Cardiac muscle cell (in vitro differentiated cells and primary cell): ENCODE measurements at places on chromosomes 12 and 14. TPM values are rescaled to one million over a fixed set of nuclear protein-coding genes. Genes with fewer than 3 reads are reported as not detected.
A peak's percentile ranks its signal among the peaks of the same experiment; 100 is the strongest.

GRCh38 chr12:851913-852312 is 97.6 kb downstream of the RAD52 start:
- no peak overlapping the region for H3K27ac ChIP-seq
- DNase-seq = no peak
- H3K36me3 ChIP-seq = peaks cover under 1% of the 10 kb centered on the region
- H3K4me3 ChIP-seq = no peak overlapping the region
- peaks cover 10% of the 10 kb centered on the region for H3K4me1 ChIP-seq

DNA sequence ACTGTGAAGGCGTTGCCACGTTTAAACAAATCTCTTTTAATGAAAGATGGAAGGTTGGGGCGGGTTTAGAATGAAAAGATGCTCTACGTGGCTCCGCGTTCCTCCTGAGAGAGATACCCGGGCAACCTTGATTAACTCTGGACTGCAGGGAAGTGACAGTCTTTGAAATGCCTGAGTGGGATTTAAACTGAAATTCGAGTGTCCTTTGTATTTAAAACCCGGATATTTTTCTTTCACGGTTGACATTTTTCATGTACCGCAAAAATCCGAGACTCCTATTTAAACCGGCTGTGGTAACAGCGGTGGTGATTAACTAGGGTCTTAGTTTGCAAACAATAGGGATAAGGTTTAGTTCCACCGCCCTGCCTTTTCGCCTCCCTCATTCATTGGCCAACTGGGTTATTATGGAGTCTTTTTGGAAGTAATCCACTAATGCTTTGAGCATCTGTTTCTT is 707 bp downstream of the G2E3 start:
- H3K27ac ChIP-seq = peak overlapping the region; percentile 89
- DNase-seq = peak; percentile 33
- no peaks in the 10 kb centered on the region for H3K36me3 ChIP-seq
- no peaks in the 10 kb centered on the region for H3K27me3 ChIP-seq
- H3K4me1 ChIP-seq = peaks cover 7% of the 10 kb centered on the region
- H3K4me3 ChIP-seq = peak overlapping the region; percentile 77

DNA sequence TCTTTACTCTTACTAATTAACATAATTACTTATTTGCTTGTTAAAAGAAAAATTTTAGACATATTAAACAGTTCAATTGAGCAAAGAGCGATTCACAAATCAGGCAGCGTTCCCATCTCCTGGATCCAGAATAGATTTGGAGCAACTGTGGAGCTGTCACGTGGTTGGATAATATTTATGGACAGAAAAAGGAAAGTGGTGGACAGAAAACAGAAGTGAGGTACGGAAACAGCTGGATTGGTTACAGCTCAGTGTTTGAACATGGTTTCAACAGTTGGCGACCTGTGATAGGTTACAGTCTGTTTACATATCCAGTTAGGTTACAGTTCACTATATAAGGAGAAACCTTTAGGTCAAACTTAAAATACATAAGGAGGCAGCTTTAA is 19.7 kb upstream of the FAM234B start:
- no peaks in the 10 kb centered on the region for H3K4me1 ChIP-seq
- no peak overlapping the region for H3K4me3 ChIP-seq
- H3K36me3 ChIP-seq = no peaks in the 10 kb centered on the region
- DNase-seq = no peak
- no peaks in the 10 kb centered on the region for H3K27me3 ChIP-seq
- no peak overlapping the region for H3K27ac ChIP-seq

DNA sequence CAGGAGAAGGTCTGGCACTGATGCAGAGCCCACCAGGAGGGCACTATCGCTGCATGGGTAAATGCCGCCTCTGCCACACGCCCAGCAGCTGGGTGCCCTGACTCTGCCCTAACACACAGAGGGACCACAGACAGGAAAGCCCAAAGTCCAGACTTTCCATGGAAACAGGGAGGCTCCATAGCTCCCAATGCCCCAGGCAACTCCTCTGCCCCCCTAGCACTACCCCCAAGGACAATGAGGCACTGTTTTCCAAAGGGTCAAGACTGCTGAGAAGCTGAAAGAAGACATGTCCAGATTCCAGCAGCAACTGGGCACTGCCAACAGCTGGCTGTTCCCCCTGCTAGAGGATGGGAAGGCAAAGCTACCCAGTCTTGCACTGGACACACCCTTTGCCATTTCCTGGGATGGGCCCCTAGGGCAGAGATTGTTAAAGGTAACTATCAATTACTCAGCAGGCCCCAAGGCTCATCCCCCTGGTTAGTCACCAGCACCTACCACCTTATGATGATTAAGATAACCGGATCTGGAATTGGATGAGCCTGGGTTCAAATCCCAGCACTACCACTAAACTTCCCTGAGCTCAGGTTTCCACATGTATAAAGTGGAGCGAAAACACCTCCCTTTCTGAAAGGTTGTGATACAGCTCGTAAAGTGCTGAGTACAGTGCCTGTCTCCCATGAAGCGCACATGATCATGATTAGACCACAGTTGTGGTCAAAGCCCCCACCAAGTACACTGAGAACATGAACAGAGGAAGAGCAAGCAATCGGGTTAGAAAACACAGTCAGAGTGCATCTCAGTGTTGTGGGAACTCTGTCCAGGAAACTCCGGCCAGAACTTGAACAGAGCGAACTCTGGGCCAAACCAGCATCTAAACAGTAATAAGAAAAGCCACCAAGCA is 3.3 kb downstream of the PXN start:
- H3K4me3 ChIP-seq = no peak overlapping the region
- H3K27me3 ChIP-seq = no peaks in the 10 kb centered on the region
- no peak overlapping the region for H3K27ac ChIP-seq

GRCh38 chr14:93115069-93115820 is 480 bp downstream of the ITPK1 start:
- H3K27ac ChIP-seq = peak overlapping the region; percentile 94
- peak overlapping the region; percentile 69 for H3K4me3 ChIP-seq

DNA sequence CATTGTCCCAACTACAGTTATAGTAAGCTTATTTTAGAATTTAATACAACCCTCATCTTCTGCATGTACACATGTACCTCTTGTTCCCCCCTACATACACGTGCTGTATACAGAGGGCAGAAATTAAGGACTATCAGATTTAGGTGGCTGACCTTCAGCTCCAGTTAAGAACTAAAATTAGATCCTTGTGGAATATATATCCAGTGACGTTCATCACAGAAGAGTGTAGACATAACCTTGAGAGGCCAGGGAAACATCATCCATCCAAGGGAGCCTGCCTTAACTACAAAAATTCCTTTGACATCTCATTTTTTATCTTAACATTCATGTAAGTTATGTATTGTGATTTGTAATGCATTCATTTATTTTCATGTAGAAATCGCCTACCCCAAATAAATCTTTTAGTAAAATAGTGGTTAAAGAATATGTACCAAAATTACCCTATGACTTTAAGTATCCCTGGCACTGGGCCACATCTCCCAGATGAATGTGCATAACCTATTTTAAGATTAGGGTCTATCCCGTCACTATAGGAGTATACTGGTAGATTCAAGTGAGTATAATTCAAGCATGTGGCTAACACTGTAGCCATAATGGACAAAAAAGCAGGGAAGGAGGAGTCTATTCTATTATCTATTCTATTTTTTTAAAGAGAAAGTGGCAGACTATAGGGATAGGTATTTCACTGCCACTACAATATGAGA is 27.5 kb downstream of the RIC8B start:
- H3K4me3 ChIP-seq = no peak overlapping the region
- H3K4me1 ChIP-seq = peaks cover 19% of the 10 kb centered on the region
- H3K27me3 ChIP-seq = no peaks in the 10 kb centered on the region
- no peak for DNase-seq
- no peaks in the 10 kb centered on the region for H3K36me3 ChIP-seq

DNA sequence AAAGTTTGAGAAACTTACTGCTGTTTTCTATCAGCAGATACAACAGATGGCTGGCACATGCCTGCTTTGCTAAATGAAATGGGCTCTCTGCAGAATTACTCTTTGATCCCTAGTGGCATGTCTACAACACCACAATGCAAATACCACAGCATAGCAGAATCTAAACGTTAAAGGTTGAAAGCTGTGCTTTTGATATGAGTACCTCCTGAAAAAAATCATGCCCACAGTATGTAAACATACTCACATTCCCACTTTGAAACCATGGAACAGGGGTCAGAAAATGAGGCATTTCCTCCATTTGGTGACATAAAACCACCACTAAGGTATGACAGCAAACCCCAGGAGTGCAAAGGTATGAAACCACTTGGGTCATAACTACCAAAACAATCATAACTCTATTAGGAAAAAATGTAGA is 7.5 kb downstream of the WIF1 start:
- H3K4me1 ChIP-seq = no peaks in the 10 kb centered on the region
- H3K27me3 ChIP-seq = peaks cover 17% of the 10 kb centered on the region
- no peaks in the 10 kb centered on the region for H3K36me3 ChIP-seq
- no peak overlapping the region for H3K4me3 ChIP-seq
- H3K27ac ChIP-seq = no peak overlapping the region

DNA sequence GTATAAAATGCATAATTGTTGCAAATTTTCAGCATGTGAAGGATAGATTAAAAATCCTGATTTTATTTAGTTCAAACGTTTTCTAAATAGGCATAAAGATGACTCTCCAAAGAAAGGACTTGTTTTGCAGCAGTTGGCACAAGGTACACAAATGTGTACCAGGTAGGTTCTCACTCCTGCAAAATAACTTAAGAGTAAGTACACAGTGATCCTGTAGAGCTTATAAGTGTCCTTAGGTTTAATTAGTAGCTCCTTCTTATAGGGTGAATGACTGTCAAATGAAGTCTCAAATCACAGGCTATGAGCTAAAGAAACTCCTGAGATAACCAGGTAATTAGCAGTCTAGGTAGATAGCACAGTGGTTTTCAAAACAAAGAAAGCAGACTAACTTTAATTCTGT is 330.6 kb upstream of the MDGA2 start:
- no peak overlapping the region for H3K4me3 ChIP-seq
- H3K27me3 ChIP-seq = no peaks in the 10 kb centered on the region
- no peaks in the 10 kb centered on the region for H3K4me1 ChIP-seq
- DNase-seq = no peak

DNA sequence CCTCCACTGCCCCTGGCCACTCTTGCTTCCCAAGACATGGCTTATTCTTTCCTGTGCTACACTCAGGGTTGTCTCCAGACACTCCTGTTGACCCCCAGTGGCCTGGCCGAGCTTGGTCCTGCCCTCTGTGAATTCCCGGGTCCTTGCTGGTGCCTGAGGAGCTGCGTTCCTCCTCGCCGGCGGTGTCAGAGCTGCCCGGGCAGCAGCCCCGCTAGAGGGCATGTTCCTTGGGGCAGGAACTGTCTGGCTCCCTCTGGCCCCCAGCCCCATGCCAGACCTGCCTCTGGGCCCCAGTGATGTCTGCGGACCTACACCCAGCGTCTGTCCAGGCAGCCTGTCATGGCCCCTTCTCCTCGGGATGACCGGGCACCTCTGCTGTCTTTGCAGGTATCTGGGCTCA is 68.4 kb downstream of the AACS start:
- H3K36me3 ChIP-seq = peaks cover 3% of the 10 kb centered on the region
- no peak for DNase-seq
- H3K27me3 ChIP-seq = no peaks in the 10 kb centered on the region
- H3K4me3 ChIP-seq = no peak overlapping the region

GRCh38 chr12:39605996-39606395 is 13.6 kb downstream of the ABCD2 start:
- H3K36me3 ChIP-seq = no peaks in the 10 kb centered on the region
- H3K27ac ChIP-seq = no peak overlapping the region
- H3K4me3 ChIP-seq = no peak overlapping the region
- no peaks in the 10 kb centered on the region for H3K27me3 ChIP-seq
- DNase-seq = peak; percentile 55
- H3K4me1 ChIP-seq = no peaks in the 10 kb centered on the region

- H3K36me3 ChIP-seq = no peaks in the 10 kb centered on the region
- no peaks in the 10 kb centered on the region for H3K27me3 ChIP-seq
- no peak overlapping the region for H3K4me3 ChIP-seq
These were observed 82.9 kb downstream of the PAPOLA start for GRCh38 chr14:96584907-96585671.

GRCh38 chr12:113369391-113369985 is 11.1 kb downstream of the PLBD2 start:
- peak; percentile 6 for DNase-seq
- H3K36me3 ChIP-seq = peaks cover 2% of the 10 kb centered on the region
- no peaks in the 10 kb centered on the region for H3K27me3 ChIP-seq
- no peak overlapping the region for H3K27ac ChIP-seq

COX8C gene
- not detected in 2 replicates for total RNA-seq

MMP19 gene
- total RNA-seq = 0.39 TPM in 1 of 2 replicates, not detected in the other

NOXRED1 gene
- 0.06 and 0.07 TPM in 2 replicates for total RNA-seq

MYH6 gene
- 4,520 and 8,484 TPM in 2 replicates for total RNA-seq

INHBE gene
- 0.25 and 0.74 TPM in 2 replicates for total RNA-seq

DLGAP5 gene
- 3.4 and 37.4 TPM in 2 replicates for total RNA-seq

SRRM4 gene
- total RNA-seq = 0.14 and 0.21 TPM in 2 replicates
